ENCODE measurements at places on chromosomes 4 and X. TPM values are rescaled to one million over a fixed set of nuclear protein-coding genes. Genes with fewer than 3 reads are reported as not detected.

The VCX gene
- not detected for total RNA-seq

The MTMR8 gene
- total RNA-seq, result 7.9 TPM

GRCh38 chr4:4666187-4666586 lies 124.3 kb upstream of the STX18 start:
- no peak overlapping the region for H3K27ac ChIP-seq
- H3K27me3 ChIP-seq, result no peaks in the 10 kb centered on the region
- no peak overlapping the region for H3K4me3 ChIP-seq
- no peaks in the 10 kb centered on the region for H3K36me3 ChIP-seq

The CSAG3 gene
- total RNA-seq, result not detected

GRCh38 chr4:173264245-173264644 lies 69.9 kb downstream of the HMGB2 start:
- no peak overlapping the region for H3K4me3 ChIP-seq
- no peaks in the 10 kb centered on the region for H3K36me3 ChIP-seq
- no peaks in the 10 kb centered on the region for H3K27me3 ChIP-seq
- H3K4me1 ChIP-seq, result peaks cover 10% of the 10 kb centered on the region
- no peak overlapping the region for H3K27ac ChIP-seq

DNA sequence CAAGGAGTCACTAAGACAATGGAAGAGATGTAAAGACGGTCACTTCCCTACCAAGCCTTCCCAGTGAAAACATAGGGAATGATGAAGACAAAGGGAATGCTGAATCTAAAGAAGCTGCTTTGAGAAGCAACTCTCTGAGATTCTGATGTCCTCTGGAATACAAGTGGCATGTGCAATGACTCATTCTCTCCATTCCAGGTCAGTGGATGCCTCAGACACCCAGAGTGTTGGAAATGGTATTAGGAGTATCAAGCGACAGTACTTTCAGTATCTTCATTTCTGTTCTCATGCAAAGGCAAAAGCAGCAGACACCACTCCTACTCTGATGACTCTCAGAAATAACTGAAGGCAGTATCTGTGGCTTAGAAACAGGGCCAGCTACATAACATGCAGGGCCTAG lies 102.6 kb downstream of the FSTL5 start:
- no peak overlapping the region for H3K4me3 ChIP-seq
- no peak for DNase-seq
- H3K27ac ChIP-seq, result no peak overlapping the region
- H3K36me3 ChIP-seq, result no peaks in the 10 kb centered on the region
- H3K27me3 ChIP-seq, result no peaks in the 10 kb centered on the region

- H3K36me3 ChIP-seq, result no peaks in the 10 kb centered on the region
- H3K4me1 ChIP-seq, result no peaks in the 10 kb centered on the region
- DNase-seq, result no peak
- no peak overlapping the region for H3K4me3 ChIP-seq
- H3K27ac ChIP-seq, result no peak overlapping the region
Observed at GRCh38 chr4:118099106-118099505, 64.8 kb downstream of the NDST3 start.

- DNase-seq, result no peak
- H3K4me3 ChIP-seq, result no peak overlapping the region
- H3K27ac ChIP-seq, result no peak overlapping the region
Observed at GRCh38 chr4:7910952-7911578, 28.6 kb downstream of the AFAP1 start.

The PLXNB3 gene
- total RNA-seq, result 1.3 TPM

GRCh38 chr4:138090150-138090917 lies 151.8 kb downstream of the SLC7A11 start:
- no peak for DNase-seq
- H3K4me1 ChIP-seq, result no peaks in the 10 kb centered on the region
- no peak overlapping the region for H3K4me3 ChIP-seq
- H3K27me3 ChIP-seq, result peaks cover 3% of the 10 kb centered on the region
- H3K27ac ChIP-seq, result no peak overlapping the region

GRCh38 chr4:145839151-145839550 lies 99.5 kb downstream of the ZNF827 start:
- H3K4me1 ChIP-seq, result peaks cover 3% of the 10 kb centered on the region
- H3K36me3 ChIP-seq, result peaks cover 4% of the 10 kb centered on the region
- H3K27ac ChIP-seq, result no peak overlapping the region
- DNase-seq, result no peak
- H3K27me3 ChIP-seq, result no peaks in the 10 kb centered on the region
- H3K4me3 ChIP-seq, result no peak overlapping the region

Data from natural killer cell (primary cell).